Right ventricle myocardium superior (tissue), 1 donor: ENCODE measurements at places on chromosomes 2 and 18. TPM values are rescaled to one million over a fixed set of nuclear protein-coding genes. Genes with fewer than 3 reads are reported as not detected.
A peak's percentile ranks its signal among the peaks of the same experiment; 100 is the strongest.

The RAB27B gene
- 0.30 TPM for total RNA-seq

The TBR1 gene
- not detected for total RNA-seq

The TCF23 gene
- total RNA-seq, result not detected

The MC2R gene
- total RNA-seq, result not detected

The MARCHF4 gene
- total RNA-seq, result not detected

The AGXT gene
- not detected for total RNA-seq

The GKN2 gene
- not detected for total RNA-seq

- DNase-seq, result no peak
Measured at GRCh38 chr18:36903215-36903928, 74.4 kb downstream of the KIAA1328 start.

DNA sequence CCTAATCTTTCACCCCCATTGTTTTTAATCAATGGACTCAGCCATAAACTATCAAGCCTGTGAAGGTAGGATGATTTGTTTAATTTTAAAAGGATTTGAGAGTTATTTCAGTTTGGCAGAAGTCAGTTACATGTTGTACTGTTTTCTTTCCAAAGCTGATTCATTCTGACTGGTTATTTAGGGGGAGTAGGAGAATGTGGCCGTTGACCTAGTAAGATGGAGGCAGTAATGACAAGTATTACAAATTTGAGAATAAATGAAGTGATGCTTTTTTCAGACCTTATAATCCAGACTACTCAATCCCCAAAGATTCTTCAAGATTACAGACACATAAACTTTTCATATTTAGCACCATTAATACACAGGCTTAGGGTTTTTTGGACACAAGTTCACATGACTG is 4.3 kb downstream of the EPHA4 start:
- DNase-seq, result no peak

- DNase-seq, result no peak
Measured at GRCh38 chr2:68452158-68452900, 14.8 kb downstream of the FBXO48 start.

- no peak for DNase-seq
Measured at GRCh38 chr2:16525265-16525887, 140.3 kb downstream of the CYRIA start.

- DNase-seq, result no peak
Measured at GRCh38 chr2:237711458-237712150, 84.2 kb downstream of the LRRFIP1 start.

DNA sequence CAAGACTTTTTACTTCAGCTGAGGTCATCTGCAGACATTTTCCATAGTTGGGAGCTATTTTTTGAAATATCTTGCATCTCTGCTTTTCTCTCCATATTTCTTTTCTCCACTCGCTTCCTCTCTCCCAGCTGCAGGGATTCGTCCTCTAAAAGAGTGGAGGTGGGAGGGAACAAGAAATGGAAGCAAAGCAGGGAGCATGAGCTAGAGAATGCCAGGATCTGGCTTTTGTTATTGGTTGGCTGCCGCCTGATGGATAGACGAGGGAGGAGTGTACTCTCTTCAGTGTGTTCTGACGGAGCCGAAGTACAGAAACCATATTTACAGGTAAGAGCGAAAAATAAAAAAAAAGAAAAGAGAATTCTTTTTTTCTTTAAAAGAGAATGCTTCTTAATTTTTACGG is at the start of gene CSRNP3:
Gene CSRNP3 (plus strand): TSS at position 282 of the 400 bp plus-strand sequence. CDS start 125,368 bp downstream, outside the sequence.
- DNase-seq, result peak; percentile 53

DNA sequence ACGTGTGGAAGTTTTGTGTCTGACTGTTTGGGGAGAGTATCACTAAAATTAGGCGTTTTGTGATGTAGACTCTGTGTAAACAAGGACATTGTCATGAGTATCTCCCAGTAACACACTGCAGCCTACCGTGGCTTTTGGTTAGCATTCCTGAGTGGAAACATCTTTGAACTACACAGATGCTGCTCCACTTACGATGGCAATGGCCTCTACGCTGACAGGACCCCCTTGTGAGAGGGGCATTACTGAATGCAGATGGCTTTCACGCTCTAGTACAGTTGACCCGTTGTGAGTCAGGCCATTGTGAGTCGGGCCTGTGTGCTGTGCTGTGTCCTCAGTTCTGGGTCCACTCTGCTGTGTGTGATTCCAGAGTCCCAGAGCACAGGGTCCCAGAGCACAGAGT is 34.4 kb upstream of the ADNP2 start:
- no peak for DNase-seq

DNA sequence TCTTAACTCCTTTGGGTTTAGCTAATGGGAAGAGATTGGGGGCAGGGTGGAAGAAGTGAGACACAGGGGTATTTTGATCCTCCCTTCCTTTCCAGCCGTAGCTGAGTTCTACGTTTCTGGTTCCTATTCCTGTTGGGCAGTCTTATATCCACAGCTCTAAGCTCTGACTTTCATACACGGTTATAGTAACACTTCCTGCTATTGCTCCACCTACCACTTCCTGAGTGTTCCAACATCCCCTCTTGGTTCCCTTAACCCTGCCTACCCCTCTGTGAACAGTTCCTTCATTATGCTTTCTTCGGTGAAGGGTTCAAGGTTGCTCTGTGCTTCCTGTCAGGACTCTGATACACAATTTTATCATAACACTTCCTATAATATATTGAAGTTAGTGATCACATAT is 205.1 kb downstream of the DNAH7 start:
- DNase-seq, result no peak

GRCh38 chr2:45237850-45238542 is 228.7 kb upstream of the SIX2 start:
- DNase-seq, result peak; percentile 47

- DNase-seq, result no peak
Measured at GRCh38 chr18:29730073-29730472, 1312.5 kb downstream of the DSC3 start.

GRCh38 chr2:238580486-238580885 is 153.8 kb downstream of the ASB1 start:
- no peak for DNase-seq

GRCh38 chr18:5317186-5317585 is 21.7 kb upstream of the ZBTB14 start:
- DNase-seq, result no peak

DNA sequence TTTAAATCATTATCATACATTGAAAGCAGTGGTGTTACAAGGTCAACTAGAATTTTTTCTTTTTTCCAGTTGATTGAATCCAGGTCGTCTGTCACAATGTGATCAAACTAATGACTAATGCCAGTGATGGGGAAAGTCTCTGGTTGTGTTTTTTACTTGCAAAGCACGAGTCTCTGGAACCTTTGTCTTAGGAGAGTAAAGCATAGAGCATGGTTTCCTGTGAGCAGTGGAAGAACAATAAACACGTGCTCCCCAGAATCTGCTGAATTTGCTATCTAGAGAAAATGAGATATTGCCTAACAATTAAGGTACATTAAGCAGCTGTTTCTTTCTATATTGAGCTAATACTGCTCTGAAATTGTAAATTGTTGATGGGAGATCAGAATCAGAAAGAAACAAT is 1332.4 kb upstream of the TMEFF2 start:
- DNase-seq, result no peak

DNA sequence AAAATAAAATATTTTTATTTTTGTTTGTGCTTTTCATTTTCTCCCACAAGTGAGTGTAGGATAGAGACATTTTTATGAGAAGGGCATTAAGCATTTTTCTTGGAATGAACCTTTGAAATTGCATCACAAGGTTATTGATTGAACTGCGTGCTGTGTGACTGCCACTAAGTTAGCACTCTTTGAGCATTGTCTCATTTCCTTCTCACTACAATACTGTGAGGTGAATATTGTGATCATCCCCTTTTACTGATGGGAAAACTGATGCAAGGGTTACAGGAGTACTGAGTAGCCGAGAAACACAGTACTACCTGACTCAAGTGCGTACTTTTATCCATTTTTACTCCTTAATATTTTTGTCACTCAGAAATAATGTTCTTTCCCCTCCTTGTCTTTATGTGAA is 2.0 kb downstream of the NBEAL1 start:
- DNase-seq, result no peak

- DNase-seq, result no peak
Measured at GRCh38 chr2:64860276-64860885, 128.8 kb upstream of the SLC1A4 start.

- DNase-seq, result no peak
Measured at GRCh38 chr18:12449051-12449785, 41.5 kb downstream of the PRELID3A start.

- peak; percentile 36 for DNase-seq
Measured at GRCh38 chr2:241867776-241868420, 1.6 kb upstream of the RTP5 start.

DNA sequence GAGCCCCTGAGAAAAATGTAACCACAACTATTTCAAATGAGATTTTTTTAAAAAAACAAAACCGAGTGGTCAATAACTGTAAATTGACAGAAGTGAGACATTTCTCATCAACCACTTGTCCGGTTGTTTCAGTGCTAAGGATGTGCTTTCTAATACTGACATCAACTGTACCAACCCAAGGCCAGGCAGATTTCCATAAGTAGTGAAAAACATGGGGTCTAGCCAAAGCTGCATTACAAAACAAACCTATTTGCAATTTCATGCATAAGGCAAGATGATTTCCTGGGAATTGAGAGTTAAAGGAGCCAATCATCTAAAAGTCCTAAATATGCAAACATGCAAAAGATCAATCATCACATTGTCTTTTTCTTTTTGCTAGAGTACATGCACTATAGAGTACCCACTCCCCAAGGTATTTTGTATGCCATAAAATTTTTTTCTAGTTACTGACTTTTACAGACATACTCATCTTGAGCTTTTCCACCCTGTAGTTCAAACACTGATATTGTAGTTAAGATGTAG is 22.6 kb downstream of the HNRNPLL start:
- no peak for DNase-seq

DNA sequence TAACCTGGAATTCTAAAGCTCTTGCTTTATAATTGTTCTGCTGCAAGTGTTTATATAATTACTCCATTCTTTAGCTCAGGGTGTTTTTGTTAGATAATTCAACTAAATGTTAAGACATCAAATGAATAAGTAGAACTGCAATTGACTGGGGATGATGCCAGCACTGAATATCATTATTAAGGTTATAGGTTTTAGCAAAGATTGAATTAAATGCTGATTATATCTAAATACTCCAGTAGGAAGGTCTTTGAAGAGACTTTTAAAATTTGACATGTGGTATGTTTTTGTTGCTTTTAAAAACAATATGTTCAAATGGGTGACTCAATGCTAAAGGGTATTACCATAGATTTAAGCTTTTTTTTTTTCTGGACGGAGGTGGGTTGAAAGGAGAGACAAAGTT is 170.1 kb upstream of the THUMPD2 start:
- DNase-seq, result no peak

- no peak for DNase-seq
Measured at GRCh38 chr2:79000008-79000576, 25.4 kb upstream of the REG3G start.

DNA sequence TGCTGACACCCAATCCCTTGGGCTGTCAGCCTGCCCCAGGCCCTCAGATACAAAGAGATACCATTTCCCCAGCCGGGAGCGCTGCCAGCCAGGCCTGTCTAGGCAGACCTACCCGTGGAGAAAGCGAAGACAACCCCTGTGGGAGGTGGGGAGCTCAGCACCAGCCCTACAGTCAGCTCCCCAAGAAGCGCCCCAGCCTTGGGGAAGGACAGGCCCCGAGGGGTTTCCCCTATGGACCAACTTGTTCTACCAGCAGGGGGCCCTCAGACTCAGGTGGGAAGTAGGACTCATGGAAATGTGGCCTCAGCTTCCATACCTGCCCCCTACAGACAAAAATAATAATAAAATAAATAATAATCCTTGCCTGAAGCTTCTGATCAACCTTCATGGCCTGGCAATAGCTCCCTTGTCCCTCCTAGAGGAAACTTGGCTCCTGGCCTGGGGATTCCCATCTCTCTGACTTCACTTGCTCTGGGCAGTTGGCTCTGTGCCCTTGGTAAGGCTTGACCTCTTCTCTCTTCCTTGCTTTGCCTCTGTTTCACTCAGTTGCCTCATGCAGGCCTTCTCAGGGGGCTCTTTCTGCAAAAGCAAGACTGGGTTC is 7.0 kb downstream of the SLC35F6 start:
- peak; percentile 87 for DNase-seq

- DNase-seq, result no peak
Measured at GRCh38 chr18:24995056-24995455, 356.9 kb downstream of the ZNF521 start.
